Smooth muscle cell of trachea (primary cell): ENCODE measurements at places on chromosomes 4 and X. TPM values are rescaled to one million over a fixed set of nuclear protein-coding genes. Genes with fewer than 3 reads are reported as not detected.

Gene GDI1
- 63.3 and 141 TPM in 2 replicates for total RNA-seq

Gene SPATA4
- 0.15 and 0.17 TPM in 2 replicates for total RNA-seq

Gene UTP14A
- total RNA-seq, result 17.0 and 17.5 TPM in 2 replicates

Gene SHROOM2
- total RNA-seq, result under 0.01 and 0.17 TPM in 2 replicates

Gene FAM47A
- not detected in 2 replicates for total RNA-seq

Gene PPEF2
- total RNA-seq, result not detected in 2 replicates

Gene PRSS12
- 93.1 and 158 TPM in 2 replicates for total RNA-seq

Gene ELK1
- 17.5 and 26.5 TPM in 2 replicates for total RNA-seq

Gene HOPX
- total RNA-seq, result 2.8 and 12.9 TPM in 2 replicates

Gene RGS12
- total RNA-seq, result 22.3 and 23.3 TPM in 2 replicates

Gene ZNF275
- 8.1 and 9.6 TPM in 2 replicates for total RNA-seq

Gene IQCM
- total RNA-seq, result not detected in 2 replicates

Gene NXF3
- not detected in 2 replicates for total RNA-seq

Gene OFD1
- 13.2 and 14.5 TPM in 2 replicates for total RNA-seq

Gene ART3
- total RNA-seq, result not detected in 2 replicates

Gene DMP1
- total RNA-seq, result not detected in 2 replicates

Gene CCDC110
- 2.5 and 3.0 TPM in 2 replicates for total RNA-seq

Gene HMX1
- not detected in 2 replicates for total RNA-seq

Gene IDUA
- 11.6 and 29.1 TPM in 2 replicates for total RNA-seq
